Parietal lobe (tissue), 2 donors: ENCODE measurements at places on chromosomes 6 and 20. TPM values are rescaled to one million over a fixed set of nuclear protein-coding genes. Genes with fewer than 3 reads are reported as not detected.

Gene LAMA5
- total RNA-seq, result 44.4 TPM

Gene TRERF1
- total RNA-seq, result 7.5 TPM

Gene FKBP1C
- total RNA-seq, result 0.94 TPM

Gene OSTM1
- total RNA-seq, result 31.9 TPM

Gene MAS1
- 0.31 TPM for total RNA-seq

Gene CASP8AP2
- total RNA-seq, result 46.3 TPM

Gene RAB22A
- 31.3 TPM for total RNA-seq

Gene CDH4
- total RNA-seq, result 44.4 TPM

Gene NKAIN2
- total RNA-seq, result 133 TPM

Gene C6orf52
- total RNA-seq, result not detected

Gene GSTA2
- total RNA-seq, result not detected

Gene TRDN
- total RNA-seq, result not detected

Gene COX4I2
- not detected for total RNA-seq

Gene CAPN11
- not detected for total RNA-seq

Gene SEMG1
- not detected for total RNA-seq

Gene LY6G5C
- total RNA-seq, result 5.6 TPM

Gene PTGIS
- 7.5 TPM for total RNA-seq

Gene MOG
- 0.31 TPM for total RNA-seq

Gene CLIC5
- 1.9 TPM for total RNA-seq
